A549 treated with Hydrocortisone at 1 μM for 4 hours (cell line): ENCODE measurements at places on chromosomes 11 and 22. TPM values are rescaled to one million over a fixed set of nuclear protein-coding genes. Genes with fewer than 3 reads are reported as not detected.

The GDPD4 gene
- not detected in 5 replicates for total RNA-seq

The CRYBB3 gene
- total RNA-seq: not detected in 5 replicates

The C22orf42 gene
- total RNA-seq: not detected in 5 replicates

The CDC42EP2 gene
- 13.2 to 20.7 TPM (median 16.6 TPM) in 5 replicates for total RNA-seq

The OR52A1 gene
- total RNA-seq: not detected in 5 replicates

The DSCAML1 gene
- total RNA-seq: 0.16 to 0.64 TPM (median 0.28 TPM) in 5 replicates
